Activated naive CD8-positive, alpha-beta T cell treated with anti-CD3 and anti-CD28 coated beads, Interleukin-2, amount 50 U/mL, for 24 hours (primary cell): ENCODE measurements at places on chromosomes 6 and 20.
A peak's percentile ranks its signal among the peaks of the same experiment; 100 is the strongest.

DNA sequence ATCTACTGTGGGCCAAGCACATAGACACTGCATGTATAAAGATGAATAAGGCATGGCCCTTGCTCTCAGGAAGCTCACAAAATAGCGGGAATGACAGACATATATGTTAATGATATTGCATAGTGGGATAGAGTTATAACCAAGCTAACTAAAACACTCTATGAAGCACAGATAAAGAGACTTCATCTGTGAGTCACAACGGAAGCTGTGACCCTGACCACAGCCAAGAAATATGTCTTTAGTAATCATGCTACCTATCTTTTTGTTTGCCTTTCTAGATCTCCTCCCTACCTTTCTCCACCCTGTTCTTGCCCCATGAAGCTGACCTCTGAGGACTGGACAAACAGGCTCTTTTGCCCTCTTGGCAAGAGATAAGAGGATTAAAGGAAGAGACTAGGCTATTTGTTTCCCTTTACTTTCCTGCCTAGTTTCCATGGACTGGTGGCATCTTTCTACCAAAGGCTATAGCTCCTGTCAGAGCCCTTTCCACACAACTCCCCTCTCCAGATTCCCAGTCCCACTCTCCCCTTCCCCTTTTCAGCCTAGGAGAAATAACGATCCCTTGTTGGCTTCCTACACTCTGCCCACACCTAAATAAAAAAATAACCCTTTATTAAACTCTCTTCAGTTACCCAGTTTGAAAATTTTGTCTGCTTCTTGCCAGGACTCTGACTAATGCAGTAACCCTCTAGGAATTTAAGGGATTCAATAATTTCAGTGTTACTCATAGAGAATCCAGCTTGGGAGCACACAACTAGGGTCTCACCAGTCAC is 504.9 kb upstream of the MARCKS start:
- DNase-seq: no peak
- peaks cover 6% of the 10 kb centered on the region for H3K27me3 ChIP-seq
- H3K27ac ChIP-seq: no peak overlapping the region
- H3K36me3 ChIP-seq: no peaks in the 10 kb centered on the region
- H3K4me1 ChIP-seq: peaks cover 3% of the 10 kb centered on the region

- H3K36me3 ChIP-seq: peaks cover 7% of the 10 kb centered on the region
- H3K27me3 ChIP-seq: no peaks in the 10 kb centered on the region
- DNase-seq: no peak
Observed at GRCh38 chr20:33561692-33562601, 72.1 kb downstream of the CBFA2T2 start.

DNA sequence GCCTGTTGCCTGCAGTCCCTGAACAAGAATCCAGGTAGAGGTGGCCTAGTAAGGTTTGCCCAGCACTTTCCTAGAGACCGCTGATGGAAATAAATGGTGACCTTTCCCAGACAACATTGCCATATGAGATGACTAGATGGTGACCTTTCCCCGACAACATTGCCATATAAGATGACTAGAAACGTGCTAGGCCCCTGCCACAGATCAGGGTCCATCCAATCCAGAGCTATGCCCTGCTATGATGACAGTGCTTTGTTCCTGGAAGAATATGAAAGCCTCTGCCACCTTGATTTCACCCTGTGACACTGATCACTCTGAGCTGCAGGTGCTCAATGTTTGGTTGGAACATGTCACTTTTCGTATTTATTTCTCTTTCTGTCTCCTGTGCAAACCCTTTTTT is 133.8 kb upstream of the SPTLC3 start:
- H3K27me3 ChIP-seq: no peaks in the 10 kb centered on the region
- no peaks in the 10 kb centered on the region for H3K4me1 ChIP-seq
- no peak overlapping the region for H3K4me3 ChIP-seq

- no peak overlapping the region for H3K4me3 ChIP-seq
- no peak overlapping the region for H3K27ac ChIP-seq
- H3K4me1 ChIP-seq: peaks cover 30% of the 10 kb centered on the region
- H3K27me3 ChIP-seq: no peaks in the 10 kb centered on the region
- H3K36me3 ChIP-seq: peaks cover 8% of the 10 kb centered on the region
Observed at GRCh38 chr6:75285283-75285639, 669 bp upstream of the TMEM30A start.

GRCh38 chr6:11214084-11214833 is 18.2 kb downstream of the NEDD9 start:
- H3K36me3 ChIP-seq: peaks cover 37% of the 10 kb centered on the region
- no peak for DNase-seq
- H3K4me1 ChIP-seq: peaks cover 53% of the 10 kb centered on the region
- H3K27me3 ChIP-seq: no peaks in the 10 kb centered on the region
- H3K27ac ChIP-seq: no peak overlapping the region

- no peaks in the 10 kb centered on the region for H3K27me3 ChIP-seq
- H3K36me3 ChIP-seq: peaks cover 21% of the 10 kb centered on the region
- H3K27ac ChIP-seq: no peak overlapping the region
- H3K4me1 ChIP-seq: no peaks in the 10 kb centered on the region
- DNase-seq: no peak
- no peak overlapping the region for H3K4me3 ChIP-seq
Observed at GRCh38 chr20:25510202-25510601, 75.1 kb downstream of the NINL start.

- no peak for DNase-seq
- H3K27ac ChIP-seq: no peak overlapping the region
- H3K36me3 ChIP-seq: no peaks in the 10 kb centered on the region
- H3K27me3 ChIP-seq: no peaks in the 10 kb centered on the region
- H3K4me1 ChIP-seq: no peaks in the 10 kb centered on the region
Observed at GRCh38 chr6:83593395-83593785, 81.1 kb downstream of the PRSS35 start.

DNA sequence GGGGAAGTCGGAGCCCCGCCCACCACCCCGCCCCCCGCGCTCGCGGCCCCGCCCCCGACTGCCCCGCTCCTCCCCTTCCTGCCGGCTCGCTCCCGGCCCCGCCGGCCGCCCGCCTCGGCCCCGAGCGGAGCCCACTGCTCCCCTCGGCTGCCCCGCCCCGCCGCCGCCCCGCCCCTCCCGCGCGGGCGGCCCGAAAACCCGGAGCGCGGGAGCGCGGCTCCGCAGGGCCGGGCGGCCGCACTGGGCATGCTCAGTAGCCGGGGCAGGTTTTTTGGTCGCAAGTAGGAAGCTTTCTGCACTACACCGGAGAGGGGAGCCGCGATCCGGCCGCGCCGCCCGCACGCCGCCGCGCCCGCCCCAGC is at the start of gene CDYL:
Gene CDYL, plus strand, starts transcription at position 274 of the 362 bp plus-strand sequence. CDS start 380 bp downstream, outside the sequence.
- peak within 1 kb of the TSS; percentile 85 for H3K4me3 ChIP-seq
- peaks cover 17% of the 10 kb centered on the region for H3K36me3 ChIP-seq
- H3K27me3 ChIP-seq: peaks cover 10% of the 10 kb centered on the region

GRCh38 chr20:33539129-33539528 is 49.2 kb downstream of the CBFA2T2 start:
- no peak overlapping the region for H3K27ac ChIP-seq
- no peak for DNase-seq
- no peaks in the 10 kb centered on the region for H3K27me3 ChIP-seq
- peaks cover 4% of the 10 kb centered on the region for H3K36me3 ChIP-seq
- H3K4me3 ChIP-seq: no peak overlapping the region

- H3K4me1 ChIP-seq: peaks cover 50% of the 10 kb centered on the region
- no peaks in the 10 kb centered on the region for H3K36me3 ChIP-seq
- H3K27me3 ChIP-seq: no peaks in the 10 kb centered on the region
- H3K27ac ChIP-seq: no peak overlapping the region
- DNase-seq: no peak
Observed at GRCh38 chr20:53734006-53734688, 140.5 kb upstream of the ZNF217 start.

DNA sequence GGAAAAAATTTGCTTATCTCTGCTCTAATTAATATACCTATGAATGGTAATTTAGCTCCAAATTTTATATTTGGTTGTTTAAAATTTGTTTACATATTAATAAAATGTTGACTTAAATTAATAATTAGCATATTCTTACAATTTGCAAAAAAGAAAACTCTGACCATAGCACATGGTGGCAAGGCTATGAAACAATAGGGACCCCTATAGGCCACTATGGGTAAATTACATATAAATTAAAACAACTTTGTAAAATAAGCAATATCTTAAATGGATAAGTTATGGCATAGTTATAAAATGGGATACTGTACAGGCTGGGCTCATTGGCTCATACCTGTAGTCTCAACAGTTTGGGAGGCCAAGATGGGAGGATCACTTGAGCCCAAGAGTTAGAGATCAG is 76.0 kb downstream of the MKKS start:
- H3K36me3 ChIP-seq: peaks cover 2% of the 10 kb centered on the region
- no peak overlapping the region for H3K4me3 ChIP-seq
- peaks cover 2% of the 10 kb centered on the region for H3K4me1 ChIP-seq
- no peak overlapping the region for H3K27ac ChIP-seq
- H3K27me3 ChIP-seq: peaks cover 5% of the 10 kb centered on the region
- no peak for DNase-seq

GRCh38 chr6:127879685-127880084 is 21.2 kb downstream of the THEMIS start:
- peak overlapping the region; percentile 79 for H3K4me3 ChIP-seq
- peak; percentile 69 for DNase-seq
- H3K4me1 ChIP-seq: peaks cover 92% of the 10 kb centered on the region
- H3K27me3 ChIP-seq: no peaks in the 10 kb centered on the region

GRCh38 chr6:36865835-36866234 is 8.8 kb downstream of the PPIL1 start:
- H3K27me3 ChIP-seq: no peaks in the 10 kb centered on the region
- DNase-seq: no peak
- H3K36me3 ChIP-seq: peaks cover 69% of the 10 kb centered on the region
- H3K4me1 ChIP-seq: peaks cover 45% of the 10 kb centered on the region
- no peak overlapping the region for H3K4me3 ChIP-seq

DNA sequence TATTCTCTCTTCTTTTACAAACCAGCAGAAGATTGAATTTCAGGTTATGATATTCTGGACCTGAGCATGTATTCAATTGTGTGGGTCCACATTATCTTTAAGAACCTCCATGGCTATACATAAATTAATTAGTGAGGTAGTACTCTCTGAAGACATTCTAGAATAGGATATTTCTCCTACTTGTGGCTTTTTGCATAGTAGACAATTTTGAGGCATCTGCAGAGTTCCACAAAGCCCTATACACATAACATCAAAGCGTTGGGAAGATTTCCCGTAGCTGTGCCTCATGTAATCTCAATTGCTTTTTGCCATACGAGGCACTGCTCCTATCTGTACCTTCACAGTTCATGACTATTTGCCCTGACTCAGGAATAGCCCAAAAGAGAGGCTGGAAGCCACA is 395.4 kb upstream of the RGS17 start:
- DNase-seq: no peak
- no peaks in the 10 kb centered on the region for H3K36me3 ChIP-seq
- H3K27ac ChIP-seq: no peak overlapping the region
- no peaks in the 10 kb centered on the region for H3K4me1 ChIP-seq
- H3K4me3 ChIP-seq: no peak overlapping the region

DNA sequence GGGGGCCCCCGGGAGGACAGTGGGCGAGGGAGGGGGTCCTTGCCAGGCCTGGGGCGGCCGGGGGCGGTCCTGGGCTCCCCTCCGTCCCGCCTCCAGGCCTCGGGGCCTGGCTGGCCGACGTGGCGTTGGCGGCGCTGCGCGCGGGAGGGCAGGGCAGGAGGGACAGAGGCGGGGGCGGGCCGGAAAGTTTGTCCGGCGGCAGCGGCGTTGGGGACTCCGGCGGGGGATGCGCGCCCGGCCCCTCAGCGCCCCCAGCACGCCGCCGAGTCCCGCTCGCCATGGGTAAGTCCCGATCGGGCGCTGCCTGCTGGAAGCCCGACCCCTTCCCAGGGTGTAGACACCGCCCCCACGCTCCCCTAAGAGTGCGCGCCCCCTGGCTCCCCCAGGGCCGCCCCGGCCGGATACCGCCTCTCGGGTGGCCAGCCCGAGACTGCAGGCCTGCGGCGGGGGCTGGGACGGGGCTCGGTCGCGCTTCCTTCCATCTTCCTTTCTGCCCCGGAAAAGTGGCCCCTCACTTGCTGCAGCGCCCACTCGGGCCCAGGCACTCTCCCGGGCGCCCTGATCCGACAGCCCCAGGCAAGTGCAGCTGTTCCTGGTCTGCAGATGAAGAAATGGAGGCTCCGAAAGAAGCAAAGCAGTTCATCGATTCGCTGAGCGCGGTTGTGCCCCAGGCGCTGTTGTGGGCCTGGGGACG is at the start of gene SLC2A10:
Gene SLC2A10, plus strand, starts transcription at position 191 of the 694 bp plus-strand sequence. Its CDS starts 88 bp downstream, at position 279.
- no peak within 1 kb of the TSS for H3K27ac ChIP-seq
- H3K27me3 ChIP-seq: peaks cover 48% of the 10 kb centered on the region
- no peaks in the 10 kb centered on the region for H3K36me3 ChIP-seq
- peak within 1 kb of the TSS; percentile 71 for H3K4me3 ChIP-seq
- DNase-seq: no peak
- H3K4me1 ChIP-seq: peaks cover 8% of the 10 kb centered on the region

- no peak for DNase-seq
- H3K4me1 ChIP-seq: no peaks in the 10 kb centered on the region
- no peaks in the 10 kb centered on the region for H3K36me3 ChIP-seq
- H3K27me3 ChIP-seq: no peaks in the 10 kb centered on the region
- H3K27ac ChIP-seq: no peak overlapping the region
Observed at GRCh38 chr6:93621442-93621841, 202.1 kb upstream of the EPHA7 start.

GRCh38 chr6:89963391-89963790 is 69.1 kb downstream of the GJA10 start:
- peaks cover 88% of the 10 kb centered on the region for H3K36me3 ChIP-seq
- no peaks in the 10 kb centered on the region for H3K27me3 ChIP-seq
- DNase-seq: no peak
- no peak overlapping the region for H3K4me3 ChIP-seq

GRCh38 chr20:22861990-22862389 is 173.1 kb upstream of the SSTR4 start:
- no peaks in the 10 kb centered on the region for H3K4me1 ChIP-seq
- H3K27me3 ChIP-seq: peaks cover 3% of the 10 kb centered on the region
- no peaks in the 10 kb centered on the region for H3K36me3 ChIP-seq
- no peak overlapping the region for H3K4me3 ChIP-seq
- H3K27ac ChIP-seq: no peak overlapping the region

DNA sequence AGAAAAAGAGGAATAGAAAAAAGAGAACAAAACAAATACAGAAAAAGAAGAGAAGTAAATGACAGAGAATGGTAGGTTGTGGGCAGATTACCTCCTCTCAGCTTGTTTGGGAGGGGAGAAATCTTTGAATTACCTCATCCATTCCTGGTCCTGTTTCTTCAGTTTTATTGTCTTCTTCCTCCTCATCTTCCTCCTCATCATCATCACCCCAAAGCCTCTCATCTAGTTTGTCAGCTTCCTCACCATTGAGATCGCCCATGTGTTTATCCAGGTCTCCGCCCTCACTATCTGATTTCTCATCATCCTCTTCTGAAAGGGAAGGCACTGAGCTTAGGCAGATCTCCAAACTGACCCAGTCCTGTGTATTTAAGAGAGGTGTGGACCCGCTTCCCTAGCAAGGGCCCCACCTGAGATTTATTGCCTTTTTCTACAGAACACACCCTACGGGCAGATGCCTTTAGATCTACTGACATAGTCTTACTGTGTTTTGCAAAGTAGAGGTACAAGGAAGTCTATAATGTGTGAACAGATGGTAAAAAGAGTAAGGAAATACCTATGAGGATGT is 24.2 kb upstream of the LYRM2 start:
- H3K4me1 ChIP-seq: no peaks in the 10 kb centered on the region
- H3K36me3 ChIP-seq: peaks cover 57% of the 10 kb centered on the region
- no peak for DNase-seq
- no peak overlapping the region for H3K27ac ChIP-seq
